ENCODE measurements at places on chromosomes 16 and 17. TPM values are rescaled to one million over a fixed set of nuclear protein-coding genes. Genes with fewer than 3 reads are reported as not detected.
A peak's percentile ranks its signal among the peaks of the same experiment; 100 is the strongest.

TPSAB1 gene
- not detected for total RNA-seq

RCVRN gene
- not detected for total RNA-seq

AANAT gene
- not detected for total RNA-seq

DNA sequence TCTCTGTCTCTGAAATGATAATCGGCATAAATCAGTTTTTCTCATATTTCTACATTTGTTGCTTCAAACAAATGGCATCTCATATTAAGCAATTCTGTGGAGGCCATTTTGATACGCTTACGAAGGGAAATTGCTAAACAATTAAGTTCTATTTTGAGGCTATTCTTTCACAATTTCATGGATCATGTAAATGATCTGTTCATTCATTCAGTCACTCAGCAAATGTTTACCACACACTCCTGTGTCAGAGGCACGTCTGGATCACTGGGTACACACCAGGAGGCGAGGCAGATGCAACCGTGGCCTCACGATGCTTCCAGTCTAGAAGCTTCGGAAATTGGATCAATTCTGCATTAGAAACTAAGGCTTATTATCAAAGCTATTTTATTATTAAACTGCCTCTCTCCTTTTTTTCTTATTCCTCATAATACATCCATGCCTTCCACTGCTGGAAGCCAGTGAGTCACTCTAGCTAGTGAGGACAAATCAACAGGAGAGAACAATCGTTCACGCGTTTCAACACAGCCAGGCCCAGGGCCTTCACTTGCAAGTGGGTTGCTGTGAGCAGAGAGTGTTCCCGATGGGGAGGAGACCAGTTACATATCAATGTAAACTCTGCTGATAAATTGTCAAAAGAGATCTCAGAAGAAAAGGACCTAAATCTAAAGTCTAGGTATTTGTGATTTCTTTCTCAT, 11.3 kb upstream of the SLC39A11 start:
- no peak for DNase-seq

GRCh38 chr17:77466140-77466539, 325.4 kb downstream of the SEC14L1 start:
- DNase-seq = no peak

GRCh38 chr16:53713403-53714204, 9.6 kb downstream of the FTO start:
- DNase-seq = no peak

- DNase-seq = peak; percentile 44
Observed at GRCh38 chr17:57463103-57463885, 207.0 kb downstream of the MSI2 start.

DNA sequence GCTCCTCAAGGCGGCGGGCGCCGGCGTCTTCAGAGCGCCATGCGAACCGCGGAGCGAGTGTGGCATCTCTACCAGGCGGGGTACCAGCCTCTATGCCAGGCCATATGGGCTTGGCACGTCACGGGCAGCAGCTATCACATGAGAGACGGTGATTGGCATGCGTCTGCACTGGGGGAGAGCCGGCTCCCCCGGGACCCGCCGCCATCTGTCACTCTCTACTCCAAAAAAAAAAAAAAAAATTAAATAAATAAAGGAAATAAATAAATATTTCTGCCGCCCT, at the start of gene NEUROD2:
Gene NEUROD2 (minus strand): TSS at position 70 of the 280 bp plus-strand sequence. CDS start 1,321 bp downstream, outside the sequence.
- no peak for DNase-seq

DNA sequence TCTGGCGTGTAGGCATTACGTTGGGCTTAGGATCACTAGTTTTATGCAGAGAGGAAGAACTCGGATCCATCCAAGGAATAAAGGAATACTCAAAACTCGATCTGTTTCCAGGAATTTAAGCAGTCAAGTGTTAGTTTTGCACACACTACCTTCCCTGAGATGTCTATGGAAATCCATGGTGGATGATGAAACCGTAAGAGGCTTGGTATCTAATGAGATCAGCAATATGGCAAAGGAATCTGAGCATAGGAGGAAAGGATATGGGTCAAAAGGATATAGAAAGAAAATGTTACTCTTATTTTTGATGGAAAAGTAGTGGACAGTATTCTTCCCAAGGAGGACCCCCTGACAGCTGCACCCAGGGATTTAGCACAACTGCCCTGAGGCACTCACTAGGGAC, 59.6 kb downstream of the SMG6 start:
- DNase-seq = no peak

YPEL2 gene
- total RNA-seq = 0.74 TPM

CLEC19A gene
- not detected for total RNA-seq

- no peak for DNase-seq
Observed at GRCh38 chr16:1283996-1284616, 25.3 kb upstream of the UBE2I start.

GRCh38 chr17:63435681-63436522, 10.2 kb downstream of the CYB561 start:
- DNase-seq = no peak

- DNase-seq = peak; percentile 71
Observed at GRCh38 chr17:78343187-78343542, 16.7 kb downstream of the SOCS3 start.

DNA sequence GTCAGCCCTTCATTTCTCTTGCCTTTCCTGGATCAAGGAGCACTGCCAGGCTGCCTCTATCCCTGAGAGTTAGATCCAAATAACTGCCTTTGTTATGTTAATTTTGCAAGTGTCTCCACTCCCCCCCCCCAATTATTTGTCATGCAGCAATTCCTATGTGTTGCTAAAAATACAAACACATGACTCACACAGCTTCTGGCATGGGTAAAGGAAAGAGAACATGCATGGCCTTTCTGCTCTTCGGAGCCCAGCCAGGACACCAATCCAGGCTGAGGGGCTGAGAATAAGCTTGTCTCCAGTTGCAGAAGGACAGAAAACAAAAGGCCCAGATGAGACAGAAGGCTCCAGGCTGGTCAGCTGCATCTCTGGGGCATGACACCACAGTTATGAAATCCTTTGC, 148.0 kb upstream of the TNRC6C start:
- DNase-seq = peak; percentile 10

- DNase-seq = peak; percentile 38
Observed at GRCh38 chr17:59361916-59362810, 30.7 kb downstream of the YPEL2 start.

KRTAP16-1 gene
- total RNA-seq = not detected

GRCh38 chr16:82701442-82701955, 74.7 kb downstream of the CDH13 start:
- no peak for DNase-seq

CCDC102A gene
- 5.1 TPM for total RNA-seq

DNA sequence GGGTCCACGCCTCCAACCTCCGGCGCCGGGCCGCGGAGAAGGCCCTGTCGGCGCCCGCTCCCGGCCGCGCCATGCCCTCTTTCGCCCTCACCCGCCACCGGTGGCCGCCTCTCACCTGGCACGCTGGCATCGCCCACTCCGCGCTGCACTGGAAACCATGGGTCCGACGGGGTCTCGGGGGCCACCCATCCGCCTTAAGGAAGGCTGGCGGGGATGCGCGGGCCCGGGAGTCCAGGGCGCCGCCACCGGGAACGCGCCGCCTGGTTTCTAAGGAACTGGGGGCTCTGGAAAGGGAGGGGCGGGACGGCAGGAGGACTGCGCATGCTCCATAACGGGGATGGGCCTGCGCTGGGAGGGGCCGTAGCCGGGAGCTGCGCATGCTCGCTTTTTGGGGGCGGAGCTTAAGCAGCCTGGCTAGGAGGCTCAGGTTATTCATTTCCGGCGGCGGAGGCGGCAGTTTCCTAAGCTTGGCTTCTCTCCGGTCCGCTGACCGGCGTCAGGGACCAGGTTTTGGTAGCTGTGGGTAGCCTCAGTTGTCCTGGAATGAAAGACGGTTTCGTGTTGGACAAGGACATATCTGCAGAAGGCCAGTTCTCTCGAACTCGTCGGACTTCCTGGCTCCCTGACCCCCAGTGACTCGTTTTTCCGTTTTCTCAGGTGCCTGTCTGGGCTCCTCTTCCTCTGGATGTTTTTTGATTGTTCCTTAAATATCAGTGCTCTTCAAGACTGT, at the start of gene GFOD2:
Gene GFOD2 (minus strand): TSS at position 269 of the 730 bp plus-strand sequence. CDS start 33,601 bp downstream, outside the sequence.
- peak; percentile 85 for DNase-seq

- DNase-seq = no peak
Observed at GRCh38 chr16:9425236-9425635, 333.8 kb downstream of the HAPSTR1 start.

DNA sequence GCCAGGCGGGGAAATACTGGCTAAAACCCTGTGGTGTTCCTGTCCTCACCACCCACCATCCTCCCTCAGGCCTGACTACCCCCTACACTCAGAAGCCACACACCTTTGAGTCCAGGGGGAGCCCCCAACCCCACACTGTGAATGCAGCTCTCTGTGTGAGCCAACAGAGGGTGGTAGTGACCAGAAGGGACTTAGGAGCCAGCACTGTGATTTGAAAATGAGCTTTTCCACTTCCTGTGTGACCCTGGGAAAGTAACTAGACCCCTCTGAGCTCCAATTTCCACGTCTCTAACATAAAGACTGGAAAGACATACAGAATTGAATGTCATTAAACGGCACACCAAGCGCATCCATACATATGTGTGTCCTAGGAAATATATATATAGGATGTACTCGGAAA, 58.7 kb downstream of the SDK2 start:
- DNase-seq = no peak

DNA sequence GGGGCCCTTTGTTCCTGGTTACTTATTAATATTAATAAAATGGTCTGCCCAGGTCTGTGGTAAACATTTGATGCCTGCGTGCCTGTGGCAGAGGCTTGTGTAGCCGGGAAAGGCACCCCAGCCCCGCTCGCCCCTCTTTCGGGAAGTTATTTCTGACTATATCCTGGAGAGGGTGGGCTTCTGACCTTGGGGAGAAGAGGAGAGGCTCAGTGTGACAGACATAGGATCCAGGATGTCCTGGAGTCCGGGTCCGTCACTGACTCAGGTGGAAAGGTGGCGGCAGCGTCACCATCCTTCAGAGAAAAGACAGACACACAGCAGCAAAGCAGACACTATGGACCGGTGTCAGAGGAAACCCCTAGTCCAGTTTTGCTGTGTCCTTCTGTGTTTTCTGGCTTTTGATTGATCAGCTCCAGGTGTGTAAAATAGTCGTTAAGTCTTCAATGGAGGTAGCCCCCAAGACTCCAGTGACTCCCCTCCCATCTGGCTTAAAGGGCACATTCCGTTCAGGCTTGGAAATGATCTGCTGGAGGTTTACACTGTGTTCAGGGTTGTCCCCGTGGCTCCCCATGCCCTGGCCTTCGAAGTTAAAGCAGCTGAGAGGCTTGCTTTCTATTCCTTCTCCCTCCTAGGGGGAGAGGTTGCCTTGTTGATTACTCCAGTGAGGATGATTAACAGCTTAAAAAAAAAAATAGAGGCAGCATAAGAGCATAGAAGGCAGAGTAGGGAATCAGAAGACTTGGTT, 81.6 kb downstream of the CCDC182 start:
- DNase-seq = no peak

GRCh38 chr16:54715011-54715410, 215.7 kb upstream of the IRX5 start:
- DNase-seq = no peak

MPV17L gene
- 1.3 TPM for total RNA-seq

GRCh38 chr16:175011-175949, 1.2 kb upstream of the HBA1 start:
- DNase-seq = no peak

- DNase-seq = no peak
Observed at GRCh38 chr17:56289321-56289720, 136.0 kb downstream of the ANKFN1 start.

DNA sequence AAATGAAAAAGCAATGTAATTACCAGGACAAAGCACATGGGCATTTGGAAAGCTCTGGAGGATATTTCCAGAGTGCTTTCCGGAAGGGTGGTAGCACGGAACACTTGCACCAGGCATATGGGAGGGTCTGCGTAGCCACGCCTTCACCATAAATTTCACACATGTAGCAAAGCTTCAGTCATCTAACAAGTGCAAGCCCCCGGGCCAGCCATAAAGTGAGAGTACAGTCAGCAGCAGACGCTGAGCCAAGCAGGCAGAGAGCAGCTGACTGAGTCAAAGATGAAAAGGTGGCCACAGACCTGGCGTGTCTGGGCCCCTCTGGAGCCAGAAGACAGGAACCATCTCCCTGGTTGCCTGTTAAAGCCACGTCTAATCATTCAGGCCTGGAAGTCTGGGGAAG, 130.6 kb downstream of the SEC14L1 start:
- DNase-seq = peak; percentile 50

GRCh38 chr17:6551869-6552531, 4.4 kb downstream of the PITPNM3 start:
- DNase-seq = peak; percentile 85

DNA sequence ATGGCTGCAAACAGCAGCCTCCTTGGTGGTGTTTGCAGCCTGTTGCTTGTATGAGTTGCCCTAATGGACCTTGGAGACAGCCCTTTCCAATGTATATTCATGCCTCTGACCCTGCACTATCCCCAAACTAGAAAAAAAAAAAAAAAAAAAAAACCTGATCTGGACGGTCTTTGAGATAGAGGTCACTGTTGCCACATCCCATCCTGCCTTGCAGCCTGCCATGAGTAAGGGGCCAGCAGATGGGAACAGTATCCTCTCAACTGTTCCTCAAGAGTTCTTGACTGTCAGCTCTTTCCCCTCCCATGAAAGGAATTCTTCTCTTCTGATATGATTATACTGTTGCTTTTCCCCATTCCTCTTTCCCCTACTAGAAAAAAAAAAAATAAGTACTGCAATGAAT, 152.4 kb downstream of the SSH2 start:
- no peak for DNase-seq

DNA sequence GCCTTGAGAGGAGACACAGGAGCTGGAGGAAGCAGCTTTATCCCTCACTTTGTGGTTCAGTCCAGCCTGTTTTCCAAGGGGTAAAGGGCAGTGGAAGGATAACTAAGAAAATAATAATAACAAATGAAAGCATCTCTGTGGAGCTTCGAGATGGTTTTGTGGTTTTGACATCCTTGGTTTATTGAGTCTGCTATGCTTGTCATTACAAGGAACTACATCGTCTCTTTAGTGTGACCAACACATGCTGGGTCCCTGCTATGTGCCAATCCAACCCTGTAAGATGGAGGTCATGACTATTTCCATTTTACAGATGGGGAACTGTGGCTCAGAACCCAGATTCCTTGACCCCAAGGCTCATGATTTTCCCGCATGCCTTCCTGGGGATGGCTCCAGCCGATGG, 124.8 kb downstream of the MRM1 start:
- DNase-seq = no peak

GRCh38 chr16:85446951-85447692, 166.0 kb upstream of the GSE1 start:
- no peak for DNase-seq

GRCh38 chr17:74471341-74471740, 4.9 kb downstream of the CD300A start:
- peak; percentile 11 for DNase-seq

DNA sequence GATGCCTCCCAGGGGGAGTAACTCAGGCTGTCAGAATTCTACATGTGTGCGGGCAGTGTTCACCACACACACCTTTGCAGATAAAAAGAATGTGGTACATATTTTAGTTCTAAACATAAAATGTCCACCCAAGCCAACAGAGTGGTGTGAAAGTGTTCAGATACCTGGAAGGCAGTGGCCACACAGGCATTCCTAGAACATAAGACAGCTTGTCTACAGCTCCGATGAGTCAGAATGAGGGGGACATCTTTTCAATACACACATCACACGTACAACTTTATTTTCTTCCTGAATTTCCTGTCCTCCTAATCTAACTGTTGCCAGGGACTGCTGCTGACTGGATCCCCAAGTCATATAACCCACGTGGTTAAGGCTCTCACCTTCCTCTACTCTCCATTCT, 142.3 kb downstream of the ZFHX3 start:
- peak; percentile 75 for DNase-seq

- no peak for DNase-seq
Observed at GRCh38 chr16:79845734-79846135, 245.2 kb upstream of the MAF start.
